ENCODE measurements at places on chromosomes 1 and 21. TPM values are rescaled to one million over a fixed set of nuclear protein-coding genes. Genes with fewer than 3 reads are reported as not detected.

DNA sequence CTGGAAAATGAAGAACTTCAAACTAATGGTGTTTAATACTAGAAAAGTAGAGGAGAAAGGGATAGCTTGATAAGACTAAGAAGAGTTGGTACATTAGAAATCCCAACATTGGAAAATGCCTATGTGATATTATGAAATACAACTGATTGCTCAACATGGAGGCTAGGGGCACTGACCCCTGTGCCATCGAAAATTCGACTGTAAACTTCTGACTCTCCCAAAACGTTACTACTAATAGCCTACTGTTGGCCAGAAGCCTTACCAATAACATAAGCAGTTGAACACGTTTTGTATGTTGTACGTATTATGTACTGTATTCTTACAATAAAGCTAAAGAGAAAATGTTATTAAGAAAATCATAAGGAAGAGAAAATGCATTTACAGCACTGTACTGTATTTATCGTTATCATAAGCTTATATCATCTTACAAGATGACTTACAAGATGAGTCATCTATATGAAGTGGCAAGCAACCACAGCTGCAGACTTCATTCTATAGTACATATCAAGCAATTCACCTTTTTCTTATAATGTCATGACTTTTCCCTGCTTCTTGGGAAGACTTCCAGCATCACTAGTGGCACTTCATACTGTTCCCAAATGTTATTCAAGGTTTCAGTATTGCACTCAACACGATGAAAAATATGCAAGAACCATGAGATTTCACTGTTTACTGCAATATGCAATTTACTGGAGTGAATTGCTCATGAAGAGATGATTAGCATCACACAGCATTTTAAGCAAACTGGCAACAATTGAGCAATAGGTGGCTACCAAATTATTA is 12.9 kb upstream of the CTSK start:
- no peak for DNase-seq

- no peak for DNase-seq
Measured at GRCh38 chr1:208008534-208008933, 97.6 kb upstream of the CD34 start.

DNA sequence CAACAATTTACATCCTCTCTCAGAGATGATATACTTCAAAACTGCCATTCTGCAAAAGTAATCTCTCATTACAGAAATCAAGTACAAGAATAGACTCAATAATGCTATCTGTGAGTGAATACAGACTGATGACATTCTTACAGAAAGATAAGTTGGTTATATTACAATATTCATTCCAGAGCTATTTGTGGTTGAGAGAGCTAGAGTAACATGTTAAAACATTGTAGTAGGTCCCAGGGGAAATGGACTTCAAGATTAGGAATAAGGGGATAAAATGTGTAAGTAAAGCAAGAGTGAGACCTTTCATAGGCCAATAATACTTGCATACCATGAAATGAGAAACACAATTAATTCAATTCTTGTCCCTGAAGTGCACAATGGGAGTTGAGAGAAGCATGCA is 1.5 kb downstream of the F13B start:
- no peak for DNase-seq

DNA sequence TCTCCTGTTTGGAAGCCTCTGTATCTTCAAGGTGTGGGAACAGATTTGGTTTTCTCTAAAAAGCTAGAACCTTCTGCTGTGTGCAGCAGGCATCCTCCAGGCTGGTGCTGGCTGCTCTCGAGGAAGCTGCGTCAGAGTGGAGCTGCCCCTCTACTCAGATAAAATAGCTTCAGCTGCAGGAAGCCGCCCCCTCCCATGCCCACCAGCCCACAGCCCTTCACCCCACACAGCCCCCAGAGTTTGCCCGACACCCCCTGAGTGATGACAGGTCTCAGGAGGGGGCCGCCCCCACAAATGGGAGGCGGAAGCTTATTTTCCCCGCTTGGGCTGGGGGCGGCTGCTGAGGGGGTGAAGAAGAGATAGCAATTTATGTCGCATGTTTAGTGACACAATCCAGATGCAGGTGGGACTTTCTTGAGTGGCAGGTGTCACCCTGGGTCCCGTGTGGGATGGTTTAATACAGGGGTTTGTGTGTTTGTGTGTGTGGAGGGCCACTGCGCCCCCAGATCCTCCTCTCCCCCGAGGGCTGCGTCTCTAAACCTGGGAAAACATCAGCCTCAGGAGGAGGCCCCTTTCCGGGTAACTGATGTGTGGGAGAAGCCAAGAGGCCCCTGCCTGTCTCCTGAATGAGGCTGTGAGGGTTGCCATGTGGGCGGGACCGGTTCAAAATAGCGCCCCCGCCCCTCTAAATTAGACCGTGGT is 55.4 kb downstream of the STUM start:
- no peak for DNase-seq

DNA sequence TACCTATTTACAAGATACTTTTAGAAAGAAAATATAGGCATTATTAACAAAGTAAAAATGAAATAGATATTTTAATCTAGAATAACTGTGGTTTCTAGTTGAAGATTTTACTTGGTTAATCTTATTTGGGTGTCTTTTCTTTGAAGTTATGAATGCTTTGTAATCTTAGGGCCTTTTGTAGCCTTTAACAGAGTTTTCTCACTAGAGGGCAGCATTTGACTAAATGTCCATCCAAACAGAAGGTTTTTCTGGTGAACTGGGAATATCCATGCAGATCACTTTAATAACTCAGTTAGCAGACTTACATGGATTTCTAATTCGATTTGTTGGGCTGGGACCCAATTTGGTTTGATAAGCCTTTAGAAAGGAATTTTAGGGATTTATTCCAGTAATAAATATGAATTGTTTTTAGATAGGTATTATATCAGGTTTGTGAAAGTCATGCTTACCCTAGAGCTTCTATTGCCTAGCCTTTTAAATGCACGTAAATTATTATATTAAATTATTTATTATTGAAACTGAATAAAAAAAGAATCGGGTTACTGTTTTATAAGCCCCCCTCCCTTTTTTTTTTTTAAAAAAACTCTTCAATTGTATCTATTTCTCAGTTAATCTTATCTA is 119.7 kb downstream of the ZNF326 start:
- DNase-seq = peak; percentile 2

- DNase-seq = no peak
Measured at GRCh38 chr21:23780326-23780725, 1827.0 kb downstream of the MRPL39 start.

DNA sequence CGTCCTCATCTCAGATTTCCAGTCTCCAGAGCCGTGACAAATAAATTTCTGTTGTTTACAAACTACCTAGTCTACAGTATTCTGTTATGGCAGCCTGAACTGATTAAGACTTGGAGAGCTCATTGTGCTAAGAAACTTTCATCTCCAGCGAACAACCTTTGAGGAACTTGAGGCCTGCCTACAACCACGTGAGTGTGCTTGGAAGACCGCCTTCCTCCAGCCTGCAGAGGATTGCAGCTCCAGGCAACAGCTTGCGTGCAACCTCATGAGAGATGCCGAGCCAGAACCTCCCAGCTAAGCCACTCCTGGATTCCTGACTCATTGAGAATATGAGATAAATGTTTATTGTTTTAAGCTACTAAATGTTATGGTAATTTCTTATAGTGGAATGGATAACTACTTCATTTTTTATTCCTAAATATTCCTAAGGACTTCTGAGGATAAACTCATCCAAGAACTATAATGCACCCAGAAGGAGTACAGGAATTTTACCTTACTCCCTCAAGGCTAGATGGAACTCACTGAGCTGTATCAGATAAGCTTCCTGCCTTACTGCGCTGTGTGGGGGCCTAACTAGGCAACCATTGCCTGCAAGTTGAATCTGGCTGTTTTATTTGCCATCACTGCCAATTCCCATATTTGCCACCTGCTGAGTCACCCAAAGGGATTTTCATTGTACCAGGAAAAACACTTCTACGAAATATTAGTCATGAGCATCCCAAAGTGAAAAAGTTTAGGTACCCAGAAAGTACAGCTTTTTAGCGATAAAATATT is 17.6 kb downstream of the FAM177B start:
- DNase-seq = peak; percentile 50

GRCh38 chr21:46124083-46124925 is 26.4 kb downstream of the COL6A2 start:
- no peak for DNase-seq

Gene ADCY10
- polyA plus RNA-seq = not detected

GRCh38 chr1:74512170-74512915 is at the start of gene LRRC53:
LRRC53 (minus strand) TSS chr1:74512611; CDS start chr1:74483349, 29,262 bp downstream.
- DNase-seq = no peak

GRCh38 chr1:115057661-115058254 is 28.1 kb downstream of the TSHB start:
- DNase-seq = no peak

- DNase-seq = no peak
Measured at GRCh38 chr21:46411236-46411635, 47.5 kb upstream of the DIP2A start.

DNA sequence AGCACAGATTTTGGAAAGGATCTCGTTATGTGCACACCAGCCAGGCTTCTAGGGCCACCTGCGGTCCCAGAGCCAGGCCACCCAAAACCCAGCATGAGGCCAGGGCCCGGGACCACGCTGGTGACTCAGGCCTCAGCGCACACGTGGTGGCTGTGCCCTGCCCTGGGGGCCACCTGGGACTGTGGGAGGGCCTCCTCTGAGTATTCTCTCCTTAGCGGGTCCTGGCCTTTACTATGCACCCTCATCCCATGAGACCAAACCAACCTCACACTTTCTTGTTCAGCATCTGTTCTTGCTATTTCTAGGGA is 9.9 kb downstream of the WNT9A start:
- no peak for DNase-seq

- DNase-seq = no peak
Measured at GRCh38 chr1:207793327-207793726, 41.5 kb downstream of the CD46 start.

Gene CFHR3
- polyA plus RNA-seq = not detected

GRCh38 chr1:66137235-66137634 is 344.5 kb downstream of the PDE4B start:
- DNase-seq = no peak

DNA sequence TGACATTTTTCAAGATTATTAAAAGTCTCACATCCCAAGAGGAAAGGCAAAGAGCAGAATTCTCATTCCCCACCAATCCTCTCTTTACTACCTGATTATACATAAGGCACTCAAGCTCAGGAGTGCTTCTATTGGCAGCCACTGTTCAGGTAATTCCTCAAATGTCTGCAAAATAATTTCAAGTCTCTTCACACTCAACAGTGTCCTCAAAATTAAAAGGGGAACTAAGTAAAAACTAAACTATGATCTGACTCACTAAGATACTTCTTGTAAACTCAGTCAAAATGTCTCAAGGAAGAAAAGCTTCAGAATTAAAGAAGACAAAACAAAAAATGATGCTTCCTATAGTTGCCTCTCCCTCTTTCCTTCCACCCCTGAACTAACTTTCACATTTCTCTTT is 135.6 kb downstream of the GPATCH2 start:
- DNase-seq = no peak

Data from CD14-positive monocyte (primary cell).